ENCODE measurements at places on chromosomes 7 and 10. TPM values are rescaled to one million over a fixed set of nuclear protein-coding genes. Genes with fewer than 3 reads are reported as not detected.
A peak's percentile ranks its signal among the peaks of the same experiment; 100 is the strongest.

SAMD9 gene
- 11.0 TPM for total RNA-seq

TRPV6 gene
- total RNA-seq, result 4.4 TPM

NEUROG3 gene
- total RNA-seq, result not detected

HEPACAM2 gene
- 2.5 TPM for total RNA-seq

HKDC1 gene
- total RNA-seq, result 27.4 TPM

SPDYE1 gene
- not detected for total RNA-seq

GRCh38 chr10:72265508-72265907 is 8.2 kb upstream of the DDIT4 start:
- H3K4me1 ChIP-seq, result peaks cover 6% of the 10 kb centered on the region
- DNase-seq, result peak; percentile 16
- H3K4me3 ChIP-seq, result no peak overlapping the region
- no peaks in the 10 kb centered on the region for H3K27me3 ChIP-seq
- H3K36me3 ChIP-seq, result no peaks in the 10 kb centered on the region

DNA sequence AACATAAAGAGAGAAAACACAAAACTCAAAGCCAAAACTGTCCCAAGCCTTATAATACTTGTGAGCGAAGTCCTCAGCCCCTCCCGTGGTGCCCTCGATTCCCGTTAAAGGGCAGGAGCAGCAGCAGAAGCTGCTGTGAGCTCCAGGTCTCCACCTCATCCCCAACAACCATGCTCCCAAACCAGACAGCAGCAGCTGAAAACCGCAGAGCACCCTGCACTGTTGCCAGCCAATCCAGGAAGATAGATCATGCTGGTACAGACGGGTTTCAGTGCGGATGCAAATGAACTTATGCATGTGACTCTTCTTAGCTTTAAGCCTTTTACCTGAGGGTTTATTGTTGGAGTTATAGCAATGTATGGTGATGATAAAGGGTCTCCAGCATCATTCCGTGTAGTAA is 97.9 kb downstream of the DNAJB6 start:
- H3K4me1 ChIP-seq, result peaks cover 9% of the 10 kb centered on the region
- H3K4me3 ChIP-seq, result no peak overlapping the region
- H3K27me3 ChIP-seq, result no peaks in the 10 kb centered on the region
- no peaks in the 10 kb centered on the region for H3K36me3 ChIP-seq
- H3K27ac ChIP-seq, result no peak overlapping the region

GRCh38 chr7:70680743-70681468 is 451.0 kb upstream of the GALNT17 start:
- H3K36me3 ChIP-seq, result no peaks in the 10 kb centered on the region
- no peaks in the 10 kb centered on the region for H3K27me3 ChIP-seq
- no peak overlapping the region for H3K27ac ChIP-seq

DNA sequence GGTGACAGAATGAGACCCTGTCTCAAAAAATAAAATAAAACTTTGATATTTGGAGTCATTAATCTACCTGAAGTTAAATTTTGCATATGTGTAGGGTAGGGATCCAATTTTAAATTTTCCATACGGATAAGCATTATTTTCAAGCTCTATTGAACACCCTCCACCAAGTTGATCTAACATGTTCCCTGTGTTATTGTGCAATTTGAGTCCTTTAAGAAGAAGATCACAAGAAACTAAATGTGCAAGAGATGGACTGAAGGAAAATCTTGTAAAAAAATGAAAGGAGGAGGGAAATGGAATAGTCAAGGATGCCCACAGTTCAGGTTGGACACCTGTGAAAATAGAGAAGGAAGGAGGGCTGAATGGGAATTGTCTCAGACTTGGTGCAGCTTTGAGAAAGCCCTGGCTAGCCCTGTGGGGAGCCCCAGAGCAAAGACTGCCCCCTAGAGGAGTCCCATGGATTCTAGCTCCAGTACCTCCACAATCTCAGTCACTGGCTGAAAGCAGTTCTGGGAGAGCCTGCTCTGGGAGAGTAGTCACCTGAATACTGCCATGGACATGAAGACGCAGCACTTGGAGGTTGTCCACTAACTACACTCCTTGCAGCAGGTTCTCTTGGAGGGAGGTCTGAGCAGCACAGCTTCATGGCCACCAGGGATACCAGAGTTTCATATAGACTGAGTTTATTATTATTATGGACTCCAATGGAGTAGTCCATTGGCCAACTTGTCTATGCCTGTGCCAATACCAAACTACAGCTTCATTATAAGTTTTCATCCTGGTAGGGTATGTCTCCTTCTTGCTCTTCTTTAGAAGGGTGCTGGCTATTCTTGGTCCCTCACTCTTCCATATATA is 5.7 kb upstream of the TIAL1 start:
- H3K36me3 ChIP-seq, result no peaks in the 10 kb centered on the region
- no peak overlapping the region for H3K4me3 ChIP-seq
- no peak overlapping the region for H3K27ac ChIP-seq
- DNase-seq, result no peak

GRCh38 chr7:44617225-44617890 is 10.9 kb downstream of the OGDH start:
- DNase-seq, result no peak
- no peaks in the 10 kb centered on the region for H3K27me3 ChIP-seq
- peaks cover 38% of the 10 kb centered on the region for H3K4me1 ChIP-seq
- H3K4me3 ChIP-seq, result no peak overlapping the region
- no peaks in the 10 kb centered on the region for H3K36me3 ChIP-seq

GRCh38 chr7:145313551-145313950 is 477.7 kb upstream of the TPK1 start:
- no peaks in the 10 kb centered on the region for H3K36me3 ChIP-seq
- H3K27me3 ChIP-seq, result no peaks in the 10 kb centered on the region

GRCh38 chr7:140062118-140062527 is 628 bp downstream of the PARP12 start:
- DNase-seq, result peak; percentile 81
- peaks cover 6% of the 10 kb centered on the region for H3K4me1 ChIP-seq
- no peaks in the 10 kb centered on the region for H3K36me3 ChIP-seq
- H3K27ac ChIP-seq, result peak overlapping the region; percentile 71
- H3K4me3 ChIP-seq, result peak overlapping the region; percentile 52

DNA sequence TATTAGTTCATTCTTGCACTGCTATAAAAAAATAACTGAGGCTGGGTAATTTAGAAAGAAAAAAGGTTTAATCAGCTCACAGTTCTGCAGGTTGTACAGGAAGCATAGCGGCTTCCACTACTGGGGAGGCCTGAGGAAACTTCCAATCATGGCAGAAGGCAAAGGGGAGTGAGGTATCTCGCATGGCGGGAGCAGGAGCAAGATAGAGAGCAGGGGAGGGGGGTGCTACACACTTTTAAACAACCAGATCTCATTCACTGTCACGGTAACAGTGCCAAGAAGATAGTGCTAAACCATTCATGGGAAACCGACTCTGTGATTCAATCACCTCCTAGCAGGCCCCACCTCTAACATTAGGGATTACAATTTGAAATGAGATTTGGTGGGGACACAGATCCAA is 11.6 kb downstream of the ADAMTS14 start:
- H3K36me3 ChIP-seq, result no peaks in the 10 kb centered on the region
- no peaks in the 10 kb centered on the region for H3K27me3 ChIP-seq
- DNase-seq, result no peak
- H3K4me3 ChIP-seq, result no peak overlapping the region
- no peak overlapping the region for H3K27ac ChIP-seq

DNA sequence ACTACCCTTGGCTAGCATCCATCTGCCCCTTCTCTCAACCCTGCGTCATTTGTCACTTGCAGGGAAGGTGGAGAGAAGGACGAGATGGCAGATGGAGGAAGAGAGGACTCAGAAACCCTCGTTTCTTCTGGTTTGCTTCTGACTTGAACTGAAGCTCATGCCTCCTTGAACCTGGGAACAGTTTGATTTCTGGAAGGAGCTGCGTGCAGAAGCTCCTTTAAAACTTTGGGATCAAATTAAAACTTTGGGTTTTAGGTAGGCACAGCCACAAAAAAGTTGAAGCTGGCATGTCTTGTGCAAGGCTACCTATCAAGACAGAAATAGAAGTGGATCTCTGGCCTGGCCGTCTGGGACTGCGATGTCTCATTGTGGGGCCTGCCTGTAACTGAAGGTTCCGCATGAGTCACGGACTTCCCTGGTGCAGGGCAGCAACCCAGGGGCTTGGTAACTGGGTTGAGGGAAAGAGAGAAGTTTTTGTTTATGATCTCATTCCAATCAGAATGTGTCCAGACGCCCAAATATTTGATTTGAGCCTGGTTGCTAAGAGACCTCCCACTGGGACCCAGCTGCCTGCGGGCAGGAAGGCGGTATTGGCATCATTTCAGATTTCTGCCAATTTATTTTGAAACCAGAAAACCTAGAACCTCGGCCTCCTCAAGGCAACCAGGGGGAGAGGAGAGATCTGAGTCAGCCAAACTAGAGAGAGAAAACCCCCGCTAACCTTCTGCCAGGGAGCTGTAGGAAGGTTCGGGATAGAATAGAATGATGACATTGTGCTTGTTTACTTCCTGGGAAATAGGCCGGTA is 15.8 kb upstream of the CAMK1D start:
- no peaks in the 10 kb centered on the region for H3K4me1 ChIP-seq
- no peak overlapping the region for H3K27ac ChIP-seq
- no peak for DNase-seq
- no peaks in the 10 kb centered on the region for H3K27me3 ChIP-seq

- H3K27me3 ChIP-seq, result no peaks in the 10 kb centered on the region
- DNase-seq, result peak; percentile 69
- H3K4me3 ChIP-seq, result no peak overlapping the region
- no peak overlapping the region for H3K27ac ChIP-seq
- no peaks in the 10 kb centered on the region for H3K36me3 ChIP-seq
- H3K4me1 ChIP-seq, result no peaks in the 10 kb centered on the region
Observed at GRCh38 chr10:90964781-90965465, 44.0 kb upstream of the ANKRD1 start.

GRCh38 chr10:43055217-43055616 is 21.7 kb upstream of the RET start:
- no peak overlapping the region for H3K4me3 ChIP-seq
- no peaks in the 10 kb centered on the region for H3K4me1 ChIP-seq
- H3K36me3 ChIP-seq, result no peaks in the 10 kb centered on the region
- no peaks in the 10 kb centered on the region for H3K27me3 ChIP-seq

DNA sequence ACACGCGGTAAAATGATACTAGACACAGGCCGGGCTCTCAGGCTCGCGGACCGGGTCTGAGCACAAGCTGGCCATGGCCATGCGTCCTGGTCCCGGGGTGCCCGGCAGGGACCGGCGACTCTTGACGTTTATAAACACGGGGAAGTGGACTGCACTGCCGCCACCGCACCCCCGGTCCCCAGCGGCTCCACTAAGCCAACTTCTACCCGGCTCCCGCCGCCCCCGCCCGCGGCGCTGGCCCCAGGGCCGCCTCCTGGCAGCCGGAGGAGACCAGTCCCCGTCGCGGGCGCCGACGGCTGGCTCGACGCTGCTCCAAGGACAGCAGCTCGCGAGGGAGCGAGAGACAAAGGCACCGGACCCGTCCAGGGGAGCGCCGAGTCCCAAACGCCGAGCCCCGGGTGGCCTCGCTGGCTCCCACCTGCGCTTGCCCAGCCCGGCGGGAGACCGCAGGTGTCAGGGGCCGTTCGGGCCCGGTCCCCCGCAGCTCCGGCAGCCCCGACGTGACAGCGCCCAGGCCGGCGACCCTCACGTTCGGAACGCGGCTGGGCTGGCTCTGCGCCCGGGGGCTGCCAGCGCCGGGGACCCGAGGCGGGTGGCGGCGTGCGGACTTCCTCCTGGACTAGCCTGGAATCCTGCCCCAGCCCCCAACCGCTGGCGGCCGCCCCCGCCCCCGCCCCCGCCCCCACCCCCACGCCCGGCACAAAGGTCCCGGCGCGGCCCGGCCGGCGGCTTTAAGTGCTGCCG is 517 bp downstream of the ITGB1 start:
- peaks cover 6% of the 10 kb centered on the region for H3K4me1 ChIP-seq
- peak overlapping the region; percentile 87 for H3K27ac ChIP-seq
- H3K36me3 ChIP-seq, result no peaks in the 10 kb centered on the region
- peak overlapping the region; percentile 65 for H3K4me3 ChIP-seq

GRCh38 chr7:11355399-11356005 is 381.8 kb downstream of the PHF14 start:
- no peaks in the 10 kb centered on the region for H3K36me3 ChIP-seq
- peak; percentile 90 for DNase-seq

- H3K4me3 ChIP-seq, result no peak overlapping the region
- no peaks in the 10 kb centered on the region for H3K27me3 ChIP-seq
- DNase-seq, result no peak
- no peaks in the 10 kb centered on the region for H3K36me3 ChIP-seq
- no peak overlapping the region for H3K27ac ChIP-seq
Observed at GRCh38 chr7:94697035-94697974, 41.4 kb upstream of the SGCE start.
